ENCODE measurements at places on chromosomes 6 and 20.

- DNase-seq, result no peak
Measured at GRCh38 chr6:113758826-113759574, 98.1 kb upstream of the MARCKS start.

DNA sequence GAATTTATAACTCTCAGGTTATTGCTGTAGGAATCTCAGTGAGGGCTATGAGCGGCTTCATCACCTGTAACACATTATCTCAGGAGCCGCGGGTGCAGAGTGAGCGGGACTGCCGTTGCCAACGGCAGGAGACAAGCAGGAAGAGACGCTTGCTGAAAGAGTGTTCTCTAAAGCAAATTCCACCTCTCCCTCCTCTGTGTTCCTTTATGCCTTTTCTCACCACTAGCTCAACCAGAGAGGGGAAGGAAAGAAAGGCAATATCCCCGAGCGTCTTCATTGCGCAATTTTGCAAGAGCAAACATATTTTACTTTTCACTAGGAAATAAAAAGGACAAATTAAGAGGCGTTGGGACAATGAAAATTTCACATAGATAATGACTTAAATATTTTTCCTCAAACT lies 185.2 kb upstream of the EXOC2 start:
- DNase-seq, result no peak

- DNase-seq, result no peak
Measured at GRCh38 chr6:14265049-14266021, 147.8 kb downstream of the CD83 start.

GRCh38 chr6:4923081-4923480 lies 80.8 kb downstream of the RPP40 start:
- no peak for DNase-seq

DNA sequence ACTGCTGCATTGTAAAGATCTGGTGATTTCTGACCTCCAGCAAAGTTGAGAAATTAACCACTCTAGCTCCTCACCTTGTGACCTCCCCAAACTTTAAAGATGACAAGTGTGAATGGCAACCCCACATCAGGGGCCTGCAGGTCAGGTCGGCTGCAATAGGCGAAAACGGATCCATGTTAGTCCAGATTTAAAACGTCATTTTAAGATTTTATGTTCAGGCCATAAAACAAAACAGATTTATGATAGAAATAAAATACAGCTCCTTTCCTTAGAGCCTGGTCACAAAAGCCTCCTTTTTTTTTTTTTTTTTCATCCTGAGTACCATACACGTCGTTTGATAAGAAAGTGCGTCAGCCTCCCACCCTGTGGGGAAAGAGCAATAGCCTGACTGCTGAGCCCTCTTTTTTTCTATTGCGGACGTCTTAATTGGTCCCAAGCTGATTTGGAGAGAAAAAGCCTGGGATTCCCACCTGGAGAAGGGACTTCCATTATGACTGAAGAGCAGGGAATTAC lies 519.2 kb upstream of the NOX3 start:
- DNase-seq, result no peak

GRCh38 chr20:23570178-23570760 lies 2.0 kb upstream of the CST9L start:
- DNase-seq, result no peak

DNA sequence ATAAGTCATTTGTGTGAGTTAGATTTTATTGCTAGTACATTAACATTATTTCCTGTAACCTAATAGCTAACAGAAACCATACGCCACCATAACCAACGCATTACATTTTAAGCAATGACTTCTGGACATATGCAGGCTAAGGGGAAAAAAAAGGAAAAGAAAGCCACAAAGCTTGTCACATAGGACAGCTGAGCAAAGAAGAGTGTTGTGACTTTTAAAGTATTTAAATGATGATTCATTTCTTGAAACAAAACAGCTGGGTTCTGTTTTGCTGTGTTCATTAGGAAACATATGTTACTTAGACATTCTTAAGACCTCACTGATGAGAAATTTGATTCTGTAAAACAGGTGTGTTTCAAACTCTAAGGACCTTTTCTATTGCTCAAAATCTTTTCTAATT lies 171.4 kb downstream of the COL9A1 start:
- no peak for DNase-seq

- no peak for DNase-seq
Measured at GRCh38 chr6:21181866-21182265, 411.7 kb upstream of the SOX4 start.

GRCh38 chr20:23639490-23639958 lies 1.8 kb upstream of the CST3 start:
- no peak for DNase-seq

DNA sequence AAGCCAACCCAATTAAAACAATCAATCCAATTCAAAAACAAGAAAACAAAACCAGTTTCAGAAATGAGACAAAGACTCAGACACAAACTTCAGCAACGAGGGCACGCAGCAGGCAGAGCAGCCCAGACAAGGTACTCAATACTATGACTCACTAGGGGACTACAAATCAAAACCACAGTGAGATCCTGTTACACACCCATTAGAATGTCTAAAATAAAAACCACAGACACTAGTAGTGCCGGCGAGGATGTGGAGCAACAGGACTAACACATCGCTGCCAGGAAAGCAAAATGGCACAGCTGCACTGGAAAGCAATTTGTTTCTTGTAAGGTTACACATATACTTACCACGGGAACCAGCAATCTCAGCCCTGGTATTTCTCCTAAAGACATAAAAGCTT lies 28.4 kb upstream of the MAS1L start:
- peak; percentile 61 for DNase-seq

- no peak for DNase-seq
Measured at GRCh38 chr20:62507323-62507722, 31.5 kb upstream of the GATA5 start.

GRCh38 chr6:35067234-35067633 lies 73.9 kb downstream of the TCP11 start:
- DNase-seq, result no peak

DNA sequence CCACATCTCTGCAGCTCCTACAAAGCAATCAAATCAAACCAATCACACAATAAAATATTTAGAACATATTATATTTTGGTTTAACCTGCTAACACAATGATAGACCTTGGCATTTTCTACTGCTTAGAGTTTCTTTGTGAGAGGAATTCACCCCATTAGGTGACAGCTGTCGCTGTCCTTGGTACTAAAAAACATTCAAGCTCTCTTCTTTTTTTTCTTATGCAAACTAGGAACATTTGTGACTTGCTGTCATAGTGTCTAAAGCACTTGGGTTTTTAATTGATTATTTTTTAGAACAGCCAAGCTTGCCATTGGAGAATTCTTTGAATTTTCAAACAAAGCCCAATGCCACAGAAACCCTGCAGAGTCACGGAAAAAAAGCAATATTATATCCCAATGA lies 46.4 kb downstream of the CNR1 start:
- DNase-seq, result no peak

DNA sequence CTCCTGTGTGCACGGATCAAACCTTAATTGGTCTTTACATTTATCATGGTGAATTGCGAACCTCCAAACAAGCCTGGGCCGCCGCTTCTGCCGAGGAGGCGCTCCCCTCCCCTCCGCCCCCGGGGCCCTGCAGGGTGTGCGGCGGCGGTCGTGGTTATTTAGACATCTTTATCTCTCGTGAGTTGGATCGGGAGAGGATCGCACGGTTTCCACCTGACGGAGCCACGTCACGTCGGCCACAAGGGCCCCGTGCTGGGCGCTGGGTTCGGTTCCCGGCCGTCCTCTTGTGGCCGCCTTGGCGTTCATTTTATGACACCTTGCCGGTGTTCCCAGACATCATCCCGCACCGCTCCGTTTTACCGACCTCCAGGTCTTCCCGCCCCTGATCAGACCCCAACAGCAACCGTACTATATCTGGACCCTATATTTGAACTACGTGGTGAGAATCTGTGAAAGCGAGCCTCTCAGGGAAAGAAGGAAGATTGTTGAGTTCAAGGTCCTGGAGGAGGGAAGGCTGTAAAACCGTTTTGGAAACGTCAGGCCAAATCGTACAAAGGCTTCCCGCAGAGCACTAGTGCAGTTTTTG lies 1.3 kb upstream of the CNR1 start:
- peak; percentile 41 for DNase-seq

GRCh38 chr6:123945386-123945785 lies 141.7 kb downstream of the NKAIN2 start:
- no peak for DNase-seq

DNA sequence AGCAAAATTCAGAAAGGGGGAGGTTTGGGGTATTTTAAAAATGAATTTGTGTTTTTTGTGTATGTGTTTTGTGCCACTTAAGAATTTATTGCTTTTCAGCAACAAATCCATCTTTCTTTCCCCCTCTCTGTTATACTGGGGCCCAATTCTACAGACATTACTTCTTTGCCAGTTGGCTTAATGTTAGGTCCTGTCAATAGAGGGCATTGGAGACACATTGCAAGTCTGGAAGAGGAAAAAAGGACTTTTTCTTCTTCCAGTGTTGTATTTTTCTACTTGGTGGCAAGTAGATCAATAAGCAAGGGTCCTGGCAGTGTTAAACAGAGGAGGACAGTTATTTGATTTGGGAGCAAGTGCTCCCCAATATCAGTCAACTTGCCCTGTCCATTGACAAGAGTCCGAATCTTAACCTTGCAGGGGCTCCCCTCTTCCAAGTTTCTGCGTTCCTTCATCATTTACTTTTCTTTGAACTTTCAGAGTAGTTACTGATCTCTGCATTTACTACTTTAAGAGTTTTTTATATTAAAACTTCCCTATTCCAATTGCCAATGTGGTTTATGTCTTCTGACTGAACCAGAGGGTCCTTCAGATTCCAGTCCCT lies 23.4 kb downstream of the SCML4 start:
- DNase-seq, result no peak

DNA sequence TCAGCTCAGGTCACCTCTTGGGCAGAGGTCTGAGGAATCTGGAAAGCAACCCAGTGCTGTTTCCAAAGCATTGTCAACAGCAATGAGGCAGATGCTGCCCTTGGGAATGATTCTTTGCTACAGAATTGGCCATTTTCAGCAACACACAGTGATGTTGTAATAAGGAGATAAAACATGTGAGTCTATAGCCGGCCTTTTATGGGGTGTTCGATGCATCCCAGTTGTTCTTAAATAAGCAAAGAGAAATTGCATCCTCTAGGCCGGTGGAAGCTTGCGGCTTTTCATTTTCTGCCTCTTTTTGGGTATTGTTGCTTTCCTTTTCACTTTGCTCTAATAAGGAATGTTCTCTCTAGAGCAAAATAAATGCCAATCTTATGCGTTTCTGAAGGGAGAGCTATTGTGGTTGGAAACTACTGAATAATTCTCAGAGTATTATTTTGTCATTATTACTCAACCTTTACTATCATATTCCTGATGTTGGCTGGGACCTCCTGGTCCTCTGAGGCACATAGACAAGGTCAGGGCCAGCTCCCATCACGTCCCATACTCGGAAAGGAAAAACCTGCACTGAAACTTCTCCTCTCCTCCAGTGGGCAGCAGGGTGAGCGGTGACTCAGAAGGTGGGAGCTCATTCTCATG lies 214.2 kb downstream of the CDH26 start:
- DNase-seq, result no peak

DNA sequence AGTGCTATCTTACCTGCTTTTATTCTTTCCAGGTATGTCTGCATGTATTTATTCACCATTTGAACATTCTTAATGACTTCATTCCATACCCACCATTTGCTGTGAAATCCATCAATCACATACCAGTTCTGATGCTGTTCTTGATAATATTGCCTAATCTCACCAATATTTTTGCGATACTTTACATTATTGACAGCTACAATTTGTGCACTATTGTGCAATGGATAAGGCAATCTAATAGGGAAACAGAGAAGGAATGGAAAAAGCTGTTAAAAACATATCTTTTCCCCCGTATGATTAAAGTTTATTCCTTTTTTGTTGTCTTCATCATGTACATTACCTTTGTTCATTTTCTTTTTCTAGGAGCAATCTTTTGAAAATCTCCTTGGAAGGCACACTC lies 23.3 kb upstream of the ZBTB24 start:
- DNase-seq, result no peak

GRCh38 chr6:157861814-157862213 lies 38.8 kb downstream of the SNX9 start:
- DNase-seq, result no peak

All from activated CD4-positive, alpha-beta T cell treated with anti-CD3 and anti-CD28 coated beads for 36 hours (primary cell).